Upper lobe of left lung (tissue), 6 donors: ENCODE measurements at places on chromosomes 16 and 17. TPM values are rescaled to one million over a fixed set of nuclear protein-coding genes. Genes with fewer than 3 reads are reported as not detected.

DNA sequence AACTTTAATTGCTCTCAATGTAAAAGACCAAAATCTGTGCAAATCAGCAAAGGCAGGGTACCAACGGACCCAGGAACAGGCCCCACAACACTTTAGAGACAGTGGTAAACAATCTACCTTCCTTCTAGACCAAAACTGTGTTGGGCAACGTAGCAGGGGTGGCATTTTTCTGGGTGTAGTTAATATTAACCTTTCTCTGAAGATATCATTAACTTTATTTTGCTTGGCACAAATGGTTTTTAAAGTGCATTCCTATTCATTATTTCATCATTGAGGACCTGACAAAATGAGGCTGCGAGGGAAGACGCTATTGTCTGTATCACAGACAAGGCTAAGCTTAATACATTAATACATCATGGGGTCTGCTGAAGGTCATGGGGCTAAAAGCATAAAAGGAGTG, 37.9 kb upstream of the TRAP1 start:
- DNase-seq, result no peak

Gene SLC12A3
- not detected for total RNA-seq

GRCh38 chr16:70151941-70152509, 21.6 kb upstream of the CLEC18C start:
- DNase-seq, result no peak

- DNase-seq, result no peak
These were observed 118.5 kb downstream of the KIF2B start for GRCh38 chr17:53941231-53941630.

- no peak for DNase-seq
These were observed 107.1 kb downstream of the RAP1GAP2 start for GRCh38 chr17:2903193-2903974.

DNA sequence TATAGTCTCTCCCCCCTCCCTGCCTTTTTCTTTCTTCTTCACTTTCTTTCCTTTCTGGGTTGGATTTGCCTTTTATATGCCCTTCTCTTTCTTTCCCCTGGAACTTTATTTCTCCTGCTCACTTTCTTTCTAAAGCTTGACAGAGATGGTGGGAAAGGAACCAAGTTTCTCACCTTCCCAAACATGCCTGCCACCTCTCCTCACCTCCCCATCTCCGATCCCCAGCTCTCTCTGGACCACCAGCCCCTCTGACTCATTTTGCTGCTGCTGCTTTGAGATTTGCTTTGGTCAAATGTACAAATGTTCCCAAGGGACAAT, 6.7 kb upstream of the LHX1 start:
- DNase-seq, result no peak

Gene OR1A1
- total RNA-seq, result not detected

Gene CNP
- 62.3 TPM for total RNA-seq

- no peak for DNase-seq
These were observed 4.1 kb upstream of the DOC2B start for GRCh38 chr17:185445-186138.

DNA sequence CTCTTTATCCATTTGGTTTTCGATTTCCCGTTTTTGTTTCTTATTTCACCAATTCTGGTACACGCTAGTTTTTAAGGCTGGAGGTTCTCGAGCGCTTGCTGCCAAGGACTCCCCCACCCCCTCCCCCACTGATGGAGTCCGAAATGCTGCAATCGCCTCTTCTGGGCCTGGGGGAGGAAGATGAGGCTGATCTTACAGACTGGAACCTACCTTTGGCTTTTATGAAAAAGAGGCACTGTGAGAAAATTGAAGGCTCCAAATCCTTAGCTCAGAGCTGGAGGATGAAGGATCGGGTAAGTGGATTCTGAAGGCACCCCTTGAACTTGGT, 825 bp downstream of the RPTOR start:
- DNase-seq, result no peak

DNA sequence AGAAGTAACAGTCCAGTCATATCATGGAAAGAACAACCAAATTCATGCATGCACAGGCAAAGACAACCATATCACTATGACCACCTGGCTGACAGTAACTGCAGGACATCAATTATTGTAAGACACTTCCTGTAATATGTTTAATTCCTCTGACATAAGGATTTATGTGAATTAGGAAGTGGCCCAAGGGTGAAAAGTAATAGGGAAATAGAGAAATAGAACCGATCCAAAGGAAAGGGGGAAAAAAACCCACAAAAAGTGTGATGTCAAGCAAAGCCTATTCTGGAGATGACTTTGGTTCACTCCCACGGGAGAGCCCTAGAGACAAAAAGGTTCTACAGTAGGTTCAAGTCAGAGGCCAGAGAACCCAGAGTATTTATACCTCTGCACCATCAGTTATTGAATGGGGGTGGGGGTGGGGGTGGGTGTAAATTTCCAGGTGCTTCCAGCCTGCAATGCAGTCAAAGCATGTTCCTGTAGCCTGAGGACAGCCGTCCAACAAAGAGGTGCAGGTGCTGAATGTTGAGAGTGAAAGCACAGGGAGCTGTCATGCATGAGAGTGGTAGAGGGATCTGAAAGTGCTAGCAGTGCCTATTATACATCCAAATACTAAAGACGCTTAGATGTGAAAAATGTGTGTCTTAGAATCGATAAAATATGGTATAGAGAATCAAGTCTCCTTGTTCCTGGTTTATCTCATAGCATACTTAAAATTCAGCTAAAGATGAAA, 95.6 kb upstream of the HLF start:
- DNase-seq, result no peak
